CD4-positive, alpha-beta T cell treated with Interleukin-6 for 4 hours (primary cell): ENCODE measurements at places on chromosomes 6 and 20.

DNA sequence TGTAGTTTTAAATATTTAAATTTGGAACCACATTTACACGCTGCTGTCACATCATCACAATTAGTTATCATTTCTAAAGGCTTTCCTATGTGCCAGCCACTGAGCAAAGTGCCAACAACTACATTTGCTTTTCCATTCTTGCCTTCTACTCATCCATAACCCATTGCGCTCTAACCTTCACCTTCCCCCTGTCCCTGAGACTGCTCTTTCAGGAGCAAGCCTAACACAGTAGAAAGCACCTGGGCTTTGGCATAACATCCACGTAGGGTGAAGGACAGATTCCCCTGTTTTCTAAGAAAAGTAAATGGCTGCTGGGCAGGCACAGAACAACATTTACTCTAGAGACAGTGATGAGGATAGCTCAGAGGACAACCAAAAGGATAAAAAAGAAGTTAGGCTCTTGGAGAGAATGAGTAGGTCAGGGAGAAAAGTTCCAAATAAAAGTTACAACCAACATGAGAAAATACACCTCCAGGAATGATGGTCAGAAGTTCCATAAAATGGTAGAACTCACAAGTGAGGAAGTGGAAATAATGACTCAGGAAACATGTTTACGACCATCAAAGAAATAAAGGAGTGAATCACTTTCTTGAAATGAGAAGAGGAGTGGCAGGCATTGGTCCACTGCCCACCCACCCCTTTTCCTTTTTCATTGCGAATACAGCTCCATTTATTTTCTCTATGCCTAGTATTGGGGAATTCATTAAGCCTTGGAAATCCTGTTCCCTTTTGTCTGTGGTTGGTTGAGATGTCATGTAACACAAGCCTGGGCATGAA lies 77.2 kb downstream of the PFDN4 start:
- DNase-seq: no peak

GRCh38 chr6:89987140-89987539 lies 92.9 kb downstream of the GJA10 start:
- DNase-seq: no peak

DNA sequence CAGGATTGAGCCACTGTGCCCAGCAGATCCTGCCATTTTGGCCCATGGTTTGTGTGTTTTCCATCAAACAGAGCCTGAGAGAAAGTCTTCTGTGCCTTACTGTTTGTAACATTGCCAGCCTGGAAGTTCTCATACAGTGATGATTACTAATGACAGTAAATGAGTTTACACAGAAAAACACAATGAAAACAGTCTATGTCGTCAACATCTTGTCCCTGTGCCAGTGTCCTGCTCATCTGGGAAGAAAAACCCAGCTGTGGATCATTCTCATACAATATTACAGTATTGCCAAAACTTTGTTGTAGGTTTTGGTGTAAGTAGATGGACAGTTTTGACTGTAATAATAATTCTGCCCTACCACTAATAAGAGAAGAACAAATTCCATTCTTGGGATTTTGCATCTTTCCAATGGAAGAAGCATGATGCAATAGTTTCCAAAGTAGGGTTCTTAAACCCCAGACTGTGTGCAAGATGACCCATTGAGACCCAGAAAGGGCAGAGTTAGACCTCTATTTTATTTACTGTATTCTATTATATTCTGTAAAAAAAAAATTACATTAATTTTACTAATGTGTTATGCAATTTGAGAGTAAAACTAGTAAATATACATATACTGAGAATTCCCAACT lies 135.0 kb upstream of the JARID2 start:
- no peak for DNase-seq

- no peak for DNase-seq
Observed at GRCh38 chr6:131597446-131597845, 24.4 kb downstream of the ARG1 start.

GRCh38 chr6:49839957-49840356 lies 26.4 kb downstream of the CRISP1 start:
- DNase-seq: no peak

DNA sequence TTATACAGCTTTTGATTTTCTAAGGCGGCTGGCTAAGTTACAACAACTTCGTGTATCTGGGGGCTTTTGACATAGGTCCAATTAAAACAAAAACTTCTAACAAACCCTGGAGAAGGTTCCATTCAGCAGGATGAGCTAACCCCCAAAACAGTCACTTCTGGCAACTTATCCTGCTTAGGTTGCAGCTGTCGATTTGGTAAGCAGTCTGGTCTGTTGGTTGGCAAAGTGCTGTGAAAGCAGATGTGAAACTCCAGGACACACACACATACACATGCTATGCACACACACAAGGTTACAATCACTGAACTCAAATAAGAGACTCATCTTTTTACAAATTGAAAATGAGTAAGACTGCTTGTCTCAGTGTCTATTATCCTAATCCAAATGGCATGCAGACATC lies 119.0 kb upstream of the STMND1 start:
- no peak for DNase-seq
